Esophagus mucosa (tissue), 1 donor: ENCODE measurements at places on chromosomes 1 and 21.

DNA sequence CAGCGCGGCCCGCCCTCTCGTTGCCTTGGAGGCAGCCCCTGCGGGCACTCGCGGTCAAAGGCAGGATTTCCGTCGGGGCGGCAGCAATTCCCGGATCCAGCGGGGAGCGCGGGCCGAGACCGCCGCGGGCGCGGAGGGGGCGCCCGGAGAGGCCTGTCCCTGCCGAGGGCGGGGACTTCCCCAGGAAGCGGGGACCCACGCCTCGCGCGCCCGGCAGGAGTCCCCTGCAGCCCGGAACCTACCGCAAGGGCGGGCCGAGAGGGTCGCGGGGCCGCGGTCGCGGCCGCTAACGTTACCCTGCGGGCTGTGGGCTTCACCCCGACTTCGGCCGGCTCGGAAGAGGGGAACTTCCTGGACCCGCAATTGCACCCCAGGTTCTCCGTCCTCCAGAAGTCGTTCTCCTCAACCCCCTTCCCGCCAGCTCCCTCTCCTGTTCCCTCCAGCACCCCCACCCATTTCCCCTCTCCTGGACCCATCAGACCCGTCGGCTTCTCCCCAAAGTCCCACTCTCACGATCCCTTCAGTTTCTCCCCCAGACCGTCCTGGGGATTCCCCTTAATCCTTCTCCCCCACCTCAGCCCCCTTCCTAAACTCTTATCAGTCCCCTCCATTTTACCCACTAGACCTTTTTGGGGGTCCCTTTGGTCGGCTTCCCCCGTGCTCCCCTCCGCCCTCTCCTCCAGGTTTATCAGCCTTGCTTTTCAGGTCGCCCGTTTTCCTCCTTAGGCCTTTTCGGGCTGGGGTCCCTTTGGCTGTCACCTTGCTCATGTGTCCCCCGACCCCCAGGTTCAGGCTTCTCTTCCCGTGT, 604 bp downstream of the FGR start:
- peak; percentile 39 for ATAC-seq

GRCh38 chr1:216846339-216846738, 123.1 kb upstream of the ESRRG start:
- ATAC-seq: no peak

DNA sequence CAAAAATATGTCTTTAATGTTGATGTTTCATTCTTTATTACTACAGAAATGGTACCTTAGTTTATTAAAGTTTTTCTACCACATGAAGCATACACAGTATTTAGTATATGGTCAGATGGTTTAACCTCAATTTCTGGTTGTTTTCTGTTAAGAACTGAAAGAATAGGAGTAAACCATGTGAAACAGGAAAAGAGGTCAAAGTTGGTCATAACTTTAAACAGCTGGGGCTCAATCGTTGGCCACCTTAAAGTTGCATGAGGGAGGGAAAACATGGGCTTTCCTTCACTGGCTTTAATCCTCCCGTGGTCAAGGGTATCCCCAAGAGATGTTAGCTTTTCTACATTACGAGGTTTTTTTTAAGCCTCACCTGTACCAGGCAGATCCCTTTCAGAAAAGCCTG, 483.3 kb upstream of the ADAMTS5 start:
- ATAC-seq: no peak

DNA sequence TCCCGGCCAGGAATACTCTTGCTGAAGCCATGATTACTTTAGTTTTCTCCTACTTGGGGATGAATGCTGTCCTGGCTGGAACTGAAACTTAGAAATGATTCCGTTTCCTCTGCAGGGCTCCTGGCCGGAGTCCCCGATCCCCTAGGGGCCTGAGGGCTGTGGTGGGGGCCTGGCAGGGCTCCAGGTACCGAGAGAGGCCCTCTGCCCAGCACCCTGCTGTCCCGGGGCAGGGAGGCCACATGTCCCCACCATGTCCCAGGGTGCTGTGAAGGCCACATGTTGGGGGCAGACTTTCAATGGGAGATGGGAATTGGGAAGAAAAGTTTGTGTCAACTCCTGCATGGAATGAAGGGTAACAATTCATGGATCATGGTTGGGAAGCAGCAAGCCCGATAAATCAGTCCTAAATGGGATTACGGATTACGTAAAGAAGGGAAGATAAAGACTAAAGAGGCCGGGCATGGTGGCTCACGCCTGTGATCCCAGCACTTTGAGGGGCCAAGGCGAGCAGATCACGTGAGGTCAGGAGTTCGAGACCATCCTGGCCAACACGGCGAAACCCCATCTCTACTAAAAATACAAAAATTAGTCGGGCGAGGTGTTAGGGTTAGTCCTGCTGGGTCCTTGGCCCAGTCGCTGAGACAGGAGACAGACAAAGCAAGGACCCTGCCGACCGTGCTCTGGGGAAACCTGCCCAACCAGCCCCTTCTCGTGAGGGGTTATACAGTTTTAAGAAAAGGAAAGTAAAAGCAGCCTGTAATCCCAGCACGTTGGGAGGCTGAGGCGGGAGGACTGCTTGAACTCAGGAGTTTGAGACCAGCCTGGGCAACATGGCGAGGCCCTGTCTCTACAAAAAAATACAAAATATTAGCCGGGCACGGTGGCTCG, 37.6 kb downstream of the MORN1 start:
- no peak for ATAC-seq
